Activated CD4-positive, alpha-beta T cell treated with anti-CD3 and anti-CD28 coated beads, Interleukin-2, amount 10 ng/mL, durations not matched to agents 7 days and 5 days (primary cell): ENCODE measurements at places on chromosomes 3 and 15. TPM values are rescaled to one million over a fixed set of nuclear protein-coding genes. Genes with fewer than 3 reads are reported as not detected.

DNA sequence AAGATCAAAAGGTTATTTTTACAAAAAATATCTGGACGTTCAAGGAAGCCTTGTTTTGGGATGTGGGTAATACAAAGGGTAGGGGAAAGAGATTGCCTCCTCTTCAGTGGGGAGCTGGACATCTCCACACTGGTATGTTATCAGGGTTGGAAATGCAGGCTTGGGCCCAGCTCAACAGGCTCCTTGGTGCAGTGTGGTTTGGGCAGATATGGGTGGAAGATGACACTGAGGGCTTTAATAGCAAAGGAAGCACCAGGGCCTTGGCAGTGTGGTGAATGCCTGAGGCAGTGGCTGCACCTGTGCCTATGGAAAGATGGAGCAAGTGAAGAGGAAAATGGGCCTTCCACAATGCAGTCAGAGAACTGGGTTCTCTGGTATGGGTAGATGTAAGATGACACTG is 11.2 kb upstream of the MED12L start:
- no peak for DNase-seq

DNA sequence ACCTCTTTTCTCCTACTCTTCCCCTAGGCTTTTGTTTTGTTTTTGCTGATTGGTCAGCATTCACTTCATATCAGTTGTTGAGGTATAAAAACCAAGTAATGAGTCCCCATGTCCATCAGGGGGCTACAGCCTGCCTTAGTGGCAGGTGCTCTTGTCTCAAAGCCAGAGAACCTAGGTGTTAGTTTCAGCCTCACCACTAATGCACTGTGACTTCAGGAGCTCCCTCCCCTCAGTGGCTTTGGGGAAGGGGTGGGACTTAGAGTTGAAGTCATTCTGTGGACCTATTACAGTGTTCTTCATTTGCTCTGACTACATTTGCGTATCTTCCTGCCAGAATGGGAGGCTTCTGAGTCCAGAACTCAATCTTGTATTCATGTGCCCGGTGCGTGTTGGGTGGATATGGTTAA is 41.6 kb downstream of the NR2C2 start:
- DNase-seq = peak; percentile 29

DNA sequence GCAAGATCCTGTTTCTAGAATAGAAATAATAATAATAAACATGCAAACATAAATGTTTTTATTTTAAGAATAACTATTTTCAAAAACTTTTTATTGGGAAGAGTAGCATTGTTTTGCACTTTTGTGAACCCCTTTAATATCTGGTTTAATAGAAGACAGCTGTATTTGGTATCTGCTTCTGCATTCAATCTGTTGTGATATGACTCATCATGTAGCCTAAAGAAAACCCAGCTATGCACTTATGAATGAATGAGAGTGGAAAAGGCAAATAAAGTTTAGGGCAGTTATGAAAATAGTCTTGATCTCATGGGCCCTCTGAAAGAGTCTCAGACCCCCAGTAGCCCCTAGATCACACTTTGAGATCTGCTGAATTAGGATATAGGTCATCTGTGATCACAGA is 100.4 kb upstream of the PPP2R3A start:
- DNase-seq = no peak

GRCh38 chr3:64824394-64824909 is 136.7 kb upstream of the ADAMTS9 start:
- no peak for DNase-seq

DNA sequence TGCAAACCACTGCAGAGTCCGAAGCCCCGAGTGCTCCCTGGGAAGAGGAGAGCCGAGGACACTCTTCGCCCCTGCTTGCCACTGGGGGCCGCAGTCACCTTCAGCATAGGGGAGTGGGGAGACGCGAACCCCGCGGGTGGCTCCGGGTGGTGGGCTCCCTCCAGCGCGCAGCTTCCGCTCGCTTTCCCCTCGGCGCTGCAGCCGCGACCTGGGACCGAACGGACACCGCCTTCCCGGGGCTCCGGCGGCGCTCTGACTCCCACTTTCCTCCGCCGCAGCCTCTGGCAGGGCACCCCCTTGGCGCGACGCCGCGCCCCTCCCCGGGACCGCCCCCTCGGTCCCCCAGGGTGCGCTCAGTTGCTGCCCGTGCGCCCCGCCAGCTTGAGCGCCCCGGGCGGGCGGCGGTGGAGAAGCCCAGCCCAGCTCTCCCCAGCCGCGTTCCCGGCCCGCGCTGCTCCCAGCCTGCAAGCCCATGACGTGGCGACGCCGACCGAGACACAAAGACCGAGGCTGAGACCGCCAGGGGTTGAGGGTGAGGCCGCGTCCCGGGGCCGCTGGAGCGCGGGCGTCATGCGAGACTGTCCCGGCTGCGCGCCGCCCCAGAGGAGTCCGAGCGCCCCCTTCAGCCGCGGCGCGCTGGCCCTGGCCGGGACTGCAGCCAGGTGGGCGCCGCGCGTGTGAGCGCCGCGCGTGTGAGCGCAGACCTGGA is at the start of gene MINAR1:
Gene MINAR1, plus strand, starts transcription at position 701 of the 709 bp plus-strand sequence. CDS start 23,812 bp downstream, outside the sequence.
- no peak for DNase-seq

DNA sequence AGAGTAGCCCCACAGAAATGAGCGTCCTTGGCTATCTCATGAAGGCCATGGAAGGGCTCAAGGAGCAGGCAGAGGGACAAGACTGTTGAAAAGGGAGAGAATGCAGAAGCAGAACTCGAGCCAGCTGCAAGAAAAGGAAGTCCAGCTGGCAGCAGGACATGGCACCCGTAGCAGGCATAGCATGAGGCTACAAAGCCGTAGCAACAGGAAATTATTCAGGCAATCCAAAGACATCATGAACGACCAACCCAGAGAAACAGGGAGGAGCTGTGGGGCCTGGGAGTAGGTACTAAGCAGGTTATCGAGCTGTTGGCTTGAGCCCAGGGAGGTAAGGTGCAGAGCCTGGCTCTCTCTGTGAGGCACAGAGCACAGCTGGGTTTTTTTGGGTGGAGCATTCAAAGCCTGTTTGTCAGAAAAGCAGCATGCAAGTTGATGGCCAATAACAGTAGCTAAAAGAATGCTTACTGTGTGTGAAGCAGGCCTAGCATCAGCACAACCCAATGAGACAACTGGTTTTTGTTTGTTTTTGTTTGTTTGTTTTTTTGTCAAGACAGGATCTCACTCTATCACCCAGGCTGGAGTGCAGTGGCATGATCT is 144.0 kb upstream of the SMAD3 start:
- no peak for DNase-seq

DNA sequence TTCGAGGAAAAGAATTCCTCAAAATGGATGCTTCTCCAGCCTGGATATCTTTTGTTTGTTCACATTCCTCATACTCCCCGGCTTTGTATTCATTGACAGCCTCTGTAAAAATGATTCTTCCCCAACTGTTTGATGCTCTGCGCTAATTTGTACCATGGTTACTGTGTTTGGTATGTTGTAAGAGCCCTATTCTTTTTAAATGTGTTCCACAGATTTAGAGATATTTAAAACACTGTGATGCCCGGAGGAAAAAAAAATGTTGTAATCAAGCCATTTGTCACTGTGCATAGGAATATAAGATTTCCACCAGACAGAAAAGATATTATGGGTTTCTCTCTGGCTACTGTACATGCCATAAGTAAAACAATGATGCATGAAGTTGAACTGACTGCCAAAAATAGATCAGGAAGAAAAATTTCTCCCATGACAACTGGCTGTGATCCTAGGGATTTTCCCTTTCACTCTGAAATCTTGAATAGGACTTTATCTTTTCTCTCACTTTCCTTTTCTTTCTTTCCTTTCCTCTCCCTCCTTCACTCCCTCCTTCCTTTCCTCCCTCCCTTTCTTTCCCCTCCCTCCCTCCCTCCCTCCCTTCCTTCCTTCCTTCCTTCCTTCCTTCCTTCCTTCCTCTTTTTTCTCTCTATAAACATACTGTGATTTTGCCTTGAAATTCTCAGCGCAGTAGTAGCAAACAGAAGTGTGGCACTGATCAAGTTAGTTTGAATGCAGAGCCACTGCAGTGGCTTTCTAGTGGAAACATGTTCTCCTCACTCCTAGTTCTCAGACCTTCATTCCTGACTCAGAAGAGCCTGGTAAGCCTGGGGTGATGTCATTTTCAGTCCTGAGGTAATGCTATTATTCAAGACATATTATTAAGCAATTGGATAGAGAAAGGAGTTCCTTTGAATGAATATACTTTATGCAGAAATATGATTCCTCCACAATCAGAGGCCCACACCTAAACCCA is 254.9 kb upstream of the TBL1XR1 start:
- no peak for DNase-seq

- DNase-seq = no peak
These were observed 9.4 kb downstream of the DPH3 start for GRCh38 chr3:16255326-16255725.

DNA sequence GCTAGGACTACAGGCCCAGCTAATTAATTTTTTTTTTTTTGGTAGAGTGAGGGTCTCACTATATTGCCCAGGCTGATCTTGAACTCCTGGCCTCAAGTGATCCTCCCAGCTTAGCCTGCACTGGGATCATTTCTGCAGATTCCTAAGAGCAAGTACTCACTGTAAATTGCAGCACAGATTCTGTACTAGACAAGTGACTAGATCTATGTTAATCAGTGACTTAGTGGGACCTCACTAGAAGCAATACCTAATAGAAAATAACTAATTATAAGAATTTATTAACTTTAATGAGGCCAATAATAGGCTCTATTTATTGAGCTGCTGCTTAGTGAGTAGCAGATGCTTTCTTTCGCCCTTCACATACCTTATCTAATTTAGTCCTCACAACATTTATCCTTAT is 10.6 kb upstream of the UTS2B start:
- DNase-seq = no peak

SCG5 gene
- total RNA-seq = 2.5 TPM

OR4M2 gene
- total RNA-seq = not detected

INSYN1 gene
- total RNA-seq = not detected

SLC22A13 gene
- total RNA-seq = 0.37 TPM

DHX30 gene
- total RNA-seq = 73.2 TPM

RAB6B gene
- not detected for total RNA-seq
